ENCODE measurements at places on chromosomes 6 and 20.
A peak's percentile ranks its signal among the peaks of the same experiment; 100 is the strongest.

DNA sequence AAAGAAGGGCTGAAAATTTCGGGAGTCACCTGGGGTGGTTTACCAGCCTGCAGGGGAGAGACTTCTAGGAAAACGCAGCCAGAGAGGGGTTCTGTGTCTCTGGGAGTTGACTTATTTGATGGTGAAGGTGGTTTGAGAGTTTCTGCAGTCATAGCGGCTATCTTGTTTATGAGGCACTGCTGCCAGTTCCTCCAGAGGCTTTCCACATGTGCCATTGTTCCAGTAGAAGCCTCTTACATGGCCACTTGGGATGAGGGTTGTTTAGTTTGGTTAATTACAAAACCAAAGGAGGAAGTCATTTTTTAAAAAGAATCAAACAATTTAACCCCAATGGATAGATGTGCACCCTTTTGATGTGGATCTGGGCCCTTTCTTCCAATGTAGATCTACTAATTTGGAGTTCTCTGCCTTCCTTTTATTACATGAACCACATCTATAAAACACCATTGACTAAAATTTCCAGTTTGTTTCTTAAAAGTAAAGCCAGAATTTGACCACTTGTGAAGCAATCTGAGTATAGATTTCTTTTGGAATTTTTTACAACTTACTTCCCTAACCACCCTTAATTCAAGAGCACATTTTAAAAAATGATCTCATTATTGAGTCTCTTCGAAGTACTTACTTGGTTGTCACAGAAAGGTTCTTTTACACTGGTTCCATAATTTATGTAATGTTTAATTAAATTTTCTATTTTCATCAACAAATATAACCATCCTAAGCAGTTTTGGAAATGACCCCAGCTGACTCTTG, 97.6 kb downstream of the TCP11 start:
- DNase-seq, result no peak

DNA sequence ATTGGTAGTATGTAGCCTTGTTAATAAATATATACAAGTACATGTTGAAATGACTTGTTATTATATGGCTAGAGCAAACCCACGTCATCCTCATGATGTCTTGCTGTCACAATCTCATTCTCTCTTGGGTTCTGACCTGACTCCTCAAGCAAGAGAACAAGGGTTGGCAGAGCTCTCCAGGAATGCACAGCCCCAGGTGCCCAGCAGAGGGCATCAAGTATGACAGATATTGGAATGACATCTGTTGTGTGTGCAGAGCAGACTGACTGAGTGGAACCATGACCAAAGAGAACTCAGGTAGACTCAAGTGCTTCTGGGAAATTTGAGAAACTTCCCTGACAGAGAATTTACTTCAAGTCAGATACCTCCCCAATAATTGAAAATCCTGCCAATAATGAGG, 90.6 kb downstream of the PAX1 start:
- no peak for DNase-seq

DNA sequence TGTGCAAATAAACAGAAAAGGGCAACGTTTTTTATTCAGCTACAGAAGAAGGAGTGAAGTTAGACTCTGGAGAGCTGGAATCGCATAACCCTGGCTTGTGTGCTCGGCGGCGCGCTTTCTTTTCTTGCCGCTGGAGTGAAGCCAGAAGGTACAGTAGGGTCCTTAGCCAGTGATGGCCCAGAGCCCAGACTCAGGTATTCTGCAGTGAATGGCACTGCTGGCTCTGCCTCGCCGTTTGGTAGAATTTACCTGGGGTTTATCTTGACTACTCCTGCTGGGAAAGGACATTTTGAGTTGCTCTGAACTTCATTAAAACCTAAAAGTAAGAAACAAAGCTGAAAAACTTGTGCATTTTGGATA, 56.9 kb upstream of the TIAM2 start:
- no peak for DNase-seq

DNA sequence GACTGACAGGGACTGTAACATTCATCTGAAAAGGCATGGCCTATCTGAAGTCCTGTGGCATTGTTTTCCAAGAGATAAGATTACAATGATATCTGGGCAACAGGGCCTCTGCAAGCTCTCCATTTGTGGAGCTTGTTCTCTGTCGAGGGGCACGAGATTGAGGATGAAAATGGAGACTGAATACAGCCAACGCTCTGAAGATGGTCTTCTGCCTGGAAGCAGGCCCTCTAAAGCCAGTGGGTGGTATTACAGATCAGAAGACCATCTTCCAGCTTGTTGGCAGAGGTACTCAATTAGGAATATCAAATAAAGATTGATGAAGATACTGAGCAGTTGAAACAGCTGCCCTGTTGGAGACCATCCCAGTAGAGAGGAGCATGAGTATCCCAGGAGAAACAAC, 288.2 kb downstream of the CENPW start:
- DNase-seq, result no peak

- no peak for DNase-seq
Measured at GRCh38 chr6:84332139-84333034, 104.9 kb upstream of the CEP162 start.

- no peak for DNase-seq
Measured at GRCh38 chr6:63584566-63584965, 12.3 kb downstream of the LOC128125822 start.

GRCh38 chr20:58466095-58466708, 49.0 kb downstream of the APCDD1L start:
- DNase-seq, result no peak

- DNase-seq, result no peak
Measured at GRCh38 chr6:129893640-129894039, 32.5 kb upstream of the TMEM244 start.

GRCh38 chr6:142746524-142746923, 198.5 kb downstream of the HIVEP2 start:
- DNase-seq, result no peak

GRCh38 chr6:80771941-80772340, 665.5 kb downstream of the BCKDHB start:
- DNase-seq, result no peak

DNA sequence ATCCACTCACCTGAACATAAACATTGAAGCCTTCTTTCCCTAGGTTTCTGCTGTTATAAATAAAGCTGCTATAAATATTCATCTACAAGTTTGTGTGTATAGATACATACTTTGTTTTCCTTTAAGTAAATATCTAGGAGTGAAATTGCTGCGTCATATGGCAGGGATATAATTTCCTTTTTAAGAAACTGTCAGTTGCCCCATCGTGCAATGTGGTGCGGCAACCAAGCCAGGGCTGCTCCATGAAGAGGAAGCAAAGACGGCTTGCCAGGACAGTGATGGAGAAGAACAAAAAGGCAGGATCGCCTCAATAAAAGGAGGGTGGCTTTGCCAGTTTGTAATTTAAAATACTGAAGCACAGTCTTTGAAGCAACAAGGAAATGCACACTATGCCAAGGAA, 36.6 kb downstream of the CITED2 start:
- DNase-seq, result no peak

- DNase-seq, result no peak
Measured at GRCh38 chr6:87182940-87183339, 27.6 kb downstream of the ZNF292 start.

DNA sequence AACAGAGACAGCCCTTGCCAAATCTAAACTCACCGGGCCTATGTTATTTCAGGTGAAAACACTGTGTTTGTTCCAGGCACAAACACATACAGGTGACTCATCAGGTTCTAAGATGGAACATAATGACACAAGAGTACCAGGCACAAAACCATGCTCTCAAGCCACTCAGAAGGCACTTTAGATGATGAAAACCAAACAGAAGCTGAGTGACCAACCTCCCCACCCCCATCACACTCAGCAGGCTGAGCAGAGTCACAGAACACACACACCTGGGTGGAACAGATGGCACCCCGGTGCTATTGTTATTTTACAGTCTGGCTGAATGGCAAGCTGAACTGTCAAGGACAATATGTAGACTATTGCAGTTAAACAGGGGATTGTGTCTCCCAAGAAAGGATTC, 20.6 kb upstream of the NKX2-2 start:
- no peak for DNase-seq

GRCh38 chr20:881051-881782, 34.9 kb downstream of the ANGPT4 start:
- DNase-seq, result peak; percentile 75

DNA sequence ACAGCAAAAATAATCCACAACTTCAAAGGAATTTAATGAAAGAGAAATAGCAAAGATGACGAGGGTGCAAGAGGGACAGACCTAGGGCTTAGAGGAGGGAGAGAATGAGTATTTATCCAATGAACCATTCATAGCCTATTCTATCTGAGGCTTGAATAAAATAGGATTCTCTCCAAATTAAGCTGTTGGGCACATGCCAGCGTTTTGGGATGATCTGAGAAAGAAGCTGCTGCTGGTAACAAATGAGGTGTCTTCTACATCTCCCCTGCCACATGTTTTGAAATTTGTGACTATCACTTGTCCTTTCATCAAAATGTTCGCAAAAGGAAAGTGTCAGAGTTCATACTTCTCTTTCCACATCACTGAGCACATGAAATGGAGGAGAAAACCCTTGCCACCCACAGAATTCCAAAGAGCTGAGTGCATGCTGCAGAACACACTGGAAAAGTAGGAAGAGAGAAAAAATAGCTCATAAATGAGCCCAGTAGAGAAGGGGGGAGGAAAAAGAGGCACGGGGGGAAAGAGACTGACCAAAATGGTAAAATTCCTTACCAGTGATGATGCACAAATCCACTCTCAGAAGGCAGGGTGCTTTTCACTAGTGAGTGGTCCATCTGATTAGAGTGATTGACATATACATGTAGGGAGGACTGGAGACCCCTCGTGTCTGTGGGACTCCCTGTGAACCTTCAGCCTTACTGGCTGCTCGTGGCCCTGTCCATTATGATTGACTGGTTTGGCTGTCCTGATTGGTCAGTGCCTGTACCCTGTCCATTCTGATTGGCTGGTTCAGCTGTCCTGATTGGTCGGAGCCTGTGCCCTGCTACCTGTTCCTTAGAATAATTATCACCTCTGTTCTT, 180.5 kb downstream of the OGFRL1 start:
- peak; percentile 63 for DNase-seq

- DNase-seq, result no peak
Measured at GRCh38 chr6:136526196-136526930, 23.9 kb downstream of the MAP7 start.

DNA sequence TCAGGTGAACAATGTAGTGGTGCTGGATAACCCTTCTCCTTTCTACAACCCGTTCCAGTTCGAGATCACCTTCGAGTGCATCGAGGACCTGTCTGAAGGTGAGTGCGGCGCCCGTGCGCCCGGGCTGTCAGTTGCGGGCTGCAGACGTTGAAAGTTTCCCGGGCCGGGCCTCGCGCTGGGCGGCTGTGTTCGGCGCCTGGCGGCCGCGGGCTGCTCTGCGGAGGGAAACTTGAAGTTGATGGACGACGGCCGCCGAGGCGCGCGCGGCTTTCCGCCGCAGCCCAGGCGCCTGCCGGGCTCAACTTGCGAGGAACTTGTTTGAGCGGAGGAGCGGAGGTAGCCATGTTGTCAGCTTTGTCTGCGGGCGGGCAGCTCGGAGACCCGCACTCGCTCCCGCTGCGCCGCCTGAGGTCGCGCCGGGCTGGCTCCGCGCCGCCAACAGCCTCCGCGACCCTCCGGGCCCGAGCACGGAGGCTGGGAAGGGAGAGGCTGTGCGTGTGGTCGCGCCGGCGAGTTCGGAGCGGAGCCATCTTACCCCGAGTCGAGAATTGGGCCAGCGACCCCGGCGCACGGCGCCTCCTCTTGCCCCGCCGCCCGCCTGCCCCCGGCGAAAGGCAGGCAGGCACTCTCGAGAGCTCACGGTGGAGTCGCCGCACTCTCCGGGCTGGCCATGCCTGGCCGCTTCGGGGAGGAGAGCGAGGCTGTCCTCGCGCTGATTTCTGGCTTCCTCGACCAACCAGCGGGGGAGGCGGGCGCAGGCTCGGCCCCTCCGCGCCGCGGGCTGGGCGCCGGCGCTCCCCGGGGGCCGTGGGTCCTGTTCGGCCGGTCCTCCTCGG, 691 bp downstream of the ASF1A start:
- no peak for DNase-seq

- DNase-seq, result peak; percentile 4
Measured at GRCh38 chr6:122995921-122996793, at the start of gene CLVS2. TSS of gene CLVS2 (plus strand) at chr6:122996235. CDS start at chr6:122997778, 1,543 bp downstream.

DNA sequence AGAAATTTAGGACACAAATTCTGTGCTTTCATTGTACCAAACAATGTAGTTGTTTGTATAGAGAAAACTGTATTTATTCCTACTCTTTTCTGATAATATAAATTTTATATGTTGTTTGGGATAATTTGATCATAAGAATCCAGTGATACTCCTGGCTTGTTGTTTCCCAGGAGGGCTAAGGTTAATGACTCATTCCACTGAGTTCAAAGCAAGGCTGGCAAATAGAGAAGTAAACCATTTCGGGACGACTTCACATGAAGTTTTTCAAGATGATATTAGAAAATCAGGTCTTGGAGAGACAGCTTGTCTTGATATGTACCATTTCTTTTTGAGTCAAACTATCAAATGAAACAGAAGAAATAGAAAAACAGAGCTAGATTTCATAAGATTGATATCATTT, 326.1 kb upstream of the CNR1 start:
- no peak for DNase-seq

DNA sequence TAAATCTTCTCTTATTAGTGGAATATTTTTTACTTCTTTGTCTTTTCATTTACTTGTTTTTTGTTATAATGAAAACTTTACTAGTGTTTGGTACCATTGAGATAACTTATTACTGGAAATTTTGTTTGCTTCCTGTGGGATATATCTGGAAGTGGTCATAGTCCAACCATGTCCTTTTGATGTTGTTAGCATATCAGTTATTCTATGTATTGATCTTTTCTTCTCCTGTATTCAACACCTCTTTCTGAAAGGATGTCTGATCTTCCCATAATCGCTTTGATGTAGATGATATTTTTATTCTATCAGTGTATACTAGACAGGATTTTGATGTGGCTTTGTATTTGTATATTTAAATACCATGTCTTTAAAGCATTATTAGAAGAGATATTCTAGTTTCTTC, 17.0 kb downstream of the ZNF451 start:
- no peak for DNase-seq

DNA sequence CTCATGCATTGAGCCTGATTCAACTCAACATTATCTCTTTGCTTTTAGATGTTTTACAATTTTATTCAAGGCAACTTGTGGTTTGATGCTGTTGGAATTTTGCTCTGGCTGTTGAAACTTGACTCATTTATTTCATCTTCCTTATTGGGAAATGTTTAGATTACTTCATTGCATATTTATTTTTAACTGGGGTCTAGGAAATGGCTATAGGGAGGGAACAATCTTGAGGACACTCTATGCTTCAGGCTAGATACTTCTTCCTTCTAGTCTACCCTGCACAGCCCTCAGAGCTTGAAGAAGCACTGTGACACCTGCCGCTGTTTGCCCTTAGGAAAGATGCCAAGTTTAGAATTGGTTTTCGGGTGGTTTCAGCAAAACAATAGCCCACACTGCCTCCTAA, 183.4 kb downstream of the ADGRG6 start:
- no peak for DNase-seq

GRCh38 chr20:48823960-48824498, 3.8 kb downstream of the PREX1 start:
- peak; percentile 37 for DNase-seq

DNA sequence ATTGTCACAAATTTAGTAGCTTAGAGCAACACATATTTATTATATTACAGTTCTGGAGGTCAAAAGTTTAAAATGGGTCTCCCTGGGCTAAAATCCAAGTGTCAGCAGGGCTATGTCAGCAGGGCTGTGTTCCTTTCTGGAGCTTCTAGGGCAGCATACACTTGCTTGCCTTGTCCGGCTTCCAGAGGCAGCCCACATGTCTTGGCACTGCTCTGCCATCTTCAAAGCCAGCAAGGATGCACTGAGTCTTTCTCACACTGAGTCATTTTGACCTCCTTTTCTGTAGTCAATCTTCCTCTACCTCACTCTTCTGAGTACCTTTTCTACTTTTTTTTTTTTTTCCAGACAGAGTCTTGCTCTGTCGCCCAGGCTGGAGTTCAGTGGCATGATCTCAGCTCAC, 39.0 kb downstream of the ADGRF4 start:
- DNase-seq, result peak; percentile 23

GRCh38 chr20:11445161-11445560, 472.5 kb upstream of the BTBD3 start:
- DNase-seq, result no peak
